ENCODE measurements at places on chromosomes 2 and 18. TPM values are rescaled to one million over a fixed set of nuclear protein-coding genes. Genes with fewer than 3 reads are reported as not detected.

GRCh38 chr2:118321432-118322105 is 233.3 kb downstream of the INSIG2 start:
- DNase-seq: no peak

FSIP2 gene
- total RNA-seq: 1.2 TPM

TRAF3IP1 gene
- total RNA-seq: 24.2 TPM

XDH gene
- 3.1 TPM for total RNA-seq

DNA sequence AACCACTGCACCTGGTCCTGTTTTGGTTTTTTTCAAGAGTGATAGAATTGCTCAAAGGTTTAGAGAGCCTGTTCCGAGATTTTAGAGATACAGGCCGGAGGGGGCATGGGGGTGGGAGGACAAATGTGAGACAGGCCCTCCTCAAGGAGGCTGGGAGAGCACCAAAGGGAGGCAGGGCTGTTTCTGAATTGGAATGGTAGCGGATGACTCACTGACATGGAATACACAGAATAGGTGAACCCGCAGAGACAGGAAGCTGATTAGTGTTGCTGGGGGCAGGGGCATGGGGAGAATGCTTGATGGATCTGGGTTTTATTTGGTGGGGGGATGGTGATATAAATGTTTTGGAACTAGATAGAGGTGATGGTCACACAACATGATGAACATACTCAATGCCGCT is 111.0 kb upstream of the MGAT5 start:
- DNase-seq: no peak

ATP6V1C2 gene
- total RNA-seq: 4.2 TPM

DNA sequence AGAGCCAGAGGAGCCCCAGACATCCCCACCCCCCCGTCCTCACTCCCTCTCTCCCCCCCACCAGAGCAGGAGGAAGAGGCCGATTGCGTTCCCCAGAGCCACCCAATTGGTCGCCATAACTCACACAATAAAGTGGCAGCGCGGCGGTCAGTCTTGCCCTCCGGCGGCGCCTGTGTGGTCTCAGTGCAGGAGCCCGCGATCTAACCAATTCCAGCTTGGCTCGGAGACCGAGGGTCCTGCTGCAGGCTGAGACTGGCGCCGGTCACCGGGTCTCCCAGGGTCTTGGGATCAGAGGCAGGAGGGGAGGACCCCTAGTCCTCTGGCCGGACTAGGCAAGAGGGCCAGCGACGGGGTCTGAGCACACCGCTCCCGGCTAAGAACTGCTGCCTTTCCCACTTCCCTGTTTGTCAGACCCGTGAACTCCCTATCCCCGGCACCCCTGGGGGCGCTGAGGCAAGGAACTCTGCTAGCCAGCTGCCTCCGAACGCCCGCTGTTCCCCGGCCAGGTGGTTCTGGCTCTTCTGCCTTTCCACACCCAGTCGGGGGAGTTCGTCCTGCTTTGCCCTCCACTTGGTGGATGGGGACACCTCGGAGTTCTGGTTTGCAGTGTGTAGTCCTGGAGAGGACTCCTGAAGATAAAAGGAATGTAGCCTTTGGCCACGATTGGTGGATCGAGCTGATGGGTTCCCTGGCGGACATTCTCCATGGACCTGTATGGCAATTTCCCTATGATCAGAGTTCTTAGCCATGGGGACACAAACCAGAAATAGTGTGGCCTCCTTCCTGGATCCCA is 1.0 kb upstream of the HOXD12 start:
- peak; percentile 62 for DNase-seq

GRCh38 chr18:48138660-48139430 is 208.4 kb upstream of the SMAD2 start:
- no peak for DNase-seq

DNA sequence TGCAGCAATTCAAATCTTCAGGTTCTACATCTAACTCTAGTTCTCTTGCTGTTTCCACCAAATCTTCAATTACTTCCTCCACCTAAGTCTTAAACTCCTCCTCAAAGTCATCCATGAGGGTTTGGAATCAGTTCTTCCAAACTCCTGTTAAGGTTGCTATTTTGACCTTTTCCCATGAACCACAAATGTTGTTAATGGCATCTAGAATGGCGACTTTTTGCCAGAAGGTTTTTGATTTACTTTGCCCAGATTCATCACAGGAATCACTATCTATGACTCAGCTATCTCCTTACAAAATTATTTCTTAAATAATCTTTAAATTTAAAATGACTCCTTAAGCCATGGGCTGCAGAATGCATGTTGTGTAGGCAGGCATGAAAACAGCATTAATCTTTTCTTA is 368.9 kb upstream of the TNP1 start:
- DNase-seq: no peak

- DNase-seq: no peak
These were observed 25.6 kb upstream of the ITGB6 start for GRCh38 chr2:160225722-160226121.

GRCh38 chr18:48408111-48408726 is 964 bp downstream of the ZBTB7C start:
- DNase-seq: no peak

DNA sequence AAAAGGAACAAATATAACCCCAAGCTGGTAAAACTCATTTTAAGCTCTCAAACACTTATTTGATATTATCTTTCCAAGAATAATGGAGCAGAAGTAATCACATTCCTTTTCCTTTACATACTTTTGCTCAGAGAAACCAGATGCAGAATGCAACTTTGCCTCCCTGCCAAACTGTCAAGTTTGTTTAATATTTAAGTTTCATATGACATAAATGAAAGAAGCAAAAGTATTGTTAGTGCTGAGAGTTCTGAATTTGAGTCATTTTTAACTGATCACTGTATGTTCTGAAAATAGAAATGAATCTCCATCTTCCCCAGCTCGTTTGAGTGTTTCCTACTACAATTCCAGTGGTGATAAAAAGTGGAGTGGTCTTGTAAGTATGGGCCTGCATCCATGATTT is 423.4 kb downstream of the PID1 start:
- DNase-seq: no peak

DNA sequence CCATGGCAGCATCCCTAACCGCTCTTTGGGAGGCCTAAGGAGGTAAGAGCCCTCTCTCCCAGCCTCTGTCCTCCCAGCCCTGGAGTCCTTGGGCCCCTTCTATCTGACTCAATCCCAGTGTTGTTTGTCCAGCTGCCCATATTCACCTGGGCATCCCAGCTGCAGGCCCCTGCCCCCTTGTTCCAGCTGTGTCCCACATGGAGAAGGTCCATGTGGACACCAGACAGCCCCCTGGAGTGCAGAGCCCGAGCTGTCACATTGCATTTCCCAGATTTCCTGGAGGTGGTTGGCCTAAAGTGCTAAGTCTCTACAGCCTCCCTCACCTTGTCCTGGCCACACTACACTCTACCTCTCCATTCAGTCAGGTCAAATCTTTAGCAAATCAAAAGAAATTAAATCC is 42.5 kb downstream of the PSD4 start:
- no peak for DNase-seq

FSHR gene
- 0.54 TPM for total RNA-seq

GRCh38 chr2:162385536-162385935 is 41.6 kb downstream of the GCA start:
- DNase-seq: no peak

DNA sequence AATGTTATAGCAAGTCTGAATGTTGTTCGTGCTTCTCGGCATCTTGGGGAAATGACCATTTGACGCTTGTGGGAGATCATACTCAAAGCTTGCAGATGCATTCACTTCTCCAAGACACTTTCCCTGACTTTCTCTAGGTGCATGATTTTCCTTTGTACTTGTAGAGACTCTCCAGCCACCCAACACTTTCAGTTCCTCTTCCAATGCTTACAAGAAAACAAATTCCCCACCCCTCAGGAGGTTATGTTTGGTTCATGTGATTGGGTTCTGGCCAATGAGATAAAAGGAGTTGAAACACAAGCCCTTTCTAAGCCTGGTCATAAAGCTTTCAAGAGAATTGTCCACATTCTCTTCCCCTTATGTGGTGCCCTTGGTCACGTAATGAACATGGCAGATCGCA is 156.3 kb downstream of the EPHA4 start:
- DNase-seq: no peak
